Activated CD8-positive, alpha-beta memory T cell treated with anti-CD3 and anti-CD28 coated beads for 24 hours (primary cell): ENCODE measurements at places on chromosomes 1 and 21.

DNA sequence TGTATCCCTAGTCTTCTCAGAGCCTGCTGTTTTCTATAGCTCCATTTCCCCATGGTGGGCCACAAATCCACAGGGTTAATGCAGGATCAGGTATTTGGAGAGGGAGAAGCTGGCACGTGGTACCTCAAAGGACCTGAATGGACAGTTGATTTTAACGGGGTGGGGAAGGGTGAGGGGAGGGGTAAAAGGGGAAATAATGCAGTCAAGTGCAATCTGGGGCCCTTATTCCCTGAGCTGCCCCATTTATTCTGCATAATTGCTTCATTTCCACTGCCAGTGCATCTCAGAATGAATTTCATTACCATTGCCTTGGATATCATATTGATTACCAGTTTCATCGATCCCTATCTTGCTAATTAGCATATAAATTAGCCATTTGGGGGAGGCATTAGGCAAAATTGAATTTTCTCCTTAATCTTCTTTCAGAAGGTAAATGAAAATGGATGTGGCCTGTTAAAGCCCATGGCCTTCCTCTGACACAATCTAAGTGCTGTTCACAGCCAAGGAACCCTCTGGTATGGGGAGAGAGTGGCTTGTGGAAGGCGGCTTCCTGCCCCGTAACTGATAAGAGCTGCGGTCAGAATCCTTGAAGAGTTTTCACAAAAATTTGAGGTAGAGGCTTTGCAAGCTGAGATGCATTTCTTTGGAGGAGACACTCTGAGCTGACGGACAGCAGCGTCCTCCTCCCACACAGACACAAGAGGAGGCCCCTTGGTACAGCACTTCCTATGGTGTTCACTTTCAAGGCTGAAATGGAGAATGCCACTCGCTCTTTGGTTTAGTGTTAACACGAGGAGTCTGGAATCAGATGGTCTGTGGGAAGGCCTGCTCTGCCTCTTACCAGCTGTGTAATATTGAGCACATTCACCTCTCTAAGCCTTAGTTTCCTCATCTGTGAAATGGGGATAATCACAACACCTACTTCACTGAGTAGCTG lies 34.4 kb downstream of the PHC2 start:
- no peak for DNase-seq

DNA sequence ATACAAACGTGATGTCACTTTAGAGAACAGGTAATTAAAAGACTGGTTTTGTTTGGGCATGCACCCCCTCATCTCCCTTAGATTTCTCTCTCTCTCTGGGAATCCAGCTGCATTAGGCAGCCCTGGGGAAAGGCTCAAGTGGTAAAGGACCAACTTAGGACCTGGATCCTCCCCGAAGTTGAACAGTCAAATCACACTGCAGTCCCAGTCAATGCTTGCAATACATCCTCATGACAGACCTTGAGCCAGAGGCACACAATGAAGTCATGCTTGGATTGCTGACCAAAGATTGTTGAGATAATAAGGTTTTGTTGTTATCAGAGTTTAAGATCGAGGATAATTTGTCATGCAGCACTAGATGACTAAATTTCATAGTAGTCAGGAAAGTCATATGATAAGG lies 1285.8 kb upstream of the NCAM2 start:
- no peak for DNase-seq

DNA sequence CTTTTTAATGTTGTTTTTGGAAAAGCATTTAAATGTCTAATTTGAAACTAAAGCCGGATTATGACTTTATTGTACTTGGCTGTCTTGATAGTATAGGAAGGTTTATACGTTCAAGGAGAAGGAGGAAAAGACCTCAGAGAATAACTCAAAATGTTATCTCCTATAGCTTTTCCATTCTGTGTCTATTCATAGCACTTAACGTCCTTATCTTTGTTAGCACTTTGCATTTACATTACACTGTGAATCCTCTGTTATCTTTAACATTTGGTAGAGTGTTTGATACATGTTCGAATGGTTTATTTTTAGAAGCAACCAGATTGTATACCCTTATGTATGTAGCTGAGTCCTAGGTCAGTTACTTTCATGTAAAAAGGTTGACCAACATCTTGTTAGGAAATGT lies 50.8 kb upstream of the PODN start:
- no peak for DNase-seq

DNA sequence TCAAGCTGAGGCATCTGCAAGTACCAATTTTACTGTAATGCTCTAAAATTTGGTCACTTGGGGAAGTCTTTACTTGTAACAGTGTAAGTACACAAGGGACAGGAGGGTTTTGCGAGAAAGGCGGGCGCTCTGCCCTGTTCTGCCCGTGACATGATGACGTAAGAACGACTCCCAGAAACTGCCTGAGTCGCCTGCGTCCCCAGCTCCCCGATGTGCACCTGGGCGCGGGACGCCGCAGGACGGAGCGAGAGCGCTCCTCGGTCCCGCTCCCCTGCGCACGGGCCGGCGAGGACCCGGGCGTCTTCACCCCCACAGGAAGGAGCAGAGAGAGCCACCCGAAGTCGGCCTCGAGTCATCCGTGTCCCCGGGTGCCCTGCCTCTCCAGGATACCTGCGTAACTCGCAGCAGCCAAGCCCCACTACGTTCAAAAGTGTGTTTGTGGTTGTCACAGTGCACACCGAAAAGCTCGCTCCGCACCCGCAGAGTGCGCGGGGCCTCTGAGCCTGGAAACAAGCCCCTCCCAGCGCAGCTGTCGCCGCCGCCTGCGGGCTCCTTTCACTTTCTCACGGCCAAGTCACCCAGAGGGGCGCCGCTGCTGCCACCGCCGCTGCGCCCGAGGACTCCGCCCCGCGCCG lies 3.3 kb upstream of the ZBTB18 start:
- peak; percentile 94 for DNase-seq

GRCh38 chr1:10196976-10197375 lies 13.4 kb upstream of the KIF1B start:
- DNase-seq = no peak

DNA sequence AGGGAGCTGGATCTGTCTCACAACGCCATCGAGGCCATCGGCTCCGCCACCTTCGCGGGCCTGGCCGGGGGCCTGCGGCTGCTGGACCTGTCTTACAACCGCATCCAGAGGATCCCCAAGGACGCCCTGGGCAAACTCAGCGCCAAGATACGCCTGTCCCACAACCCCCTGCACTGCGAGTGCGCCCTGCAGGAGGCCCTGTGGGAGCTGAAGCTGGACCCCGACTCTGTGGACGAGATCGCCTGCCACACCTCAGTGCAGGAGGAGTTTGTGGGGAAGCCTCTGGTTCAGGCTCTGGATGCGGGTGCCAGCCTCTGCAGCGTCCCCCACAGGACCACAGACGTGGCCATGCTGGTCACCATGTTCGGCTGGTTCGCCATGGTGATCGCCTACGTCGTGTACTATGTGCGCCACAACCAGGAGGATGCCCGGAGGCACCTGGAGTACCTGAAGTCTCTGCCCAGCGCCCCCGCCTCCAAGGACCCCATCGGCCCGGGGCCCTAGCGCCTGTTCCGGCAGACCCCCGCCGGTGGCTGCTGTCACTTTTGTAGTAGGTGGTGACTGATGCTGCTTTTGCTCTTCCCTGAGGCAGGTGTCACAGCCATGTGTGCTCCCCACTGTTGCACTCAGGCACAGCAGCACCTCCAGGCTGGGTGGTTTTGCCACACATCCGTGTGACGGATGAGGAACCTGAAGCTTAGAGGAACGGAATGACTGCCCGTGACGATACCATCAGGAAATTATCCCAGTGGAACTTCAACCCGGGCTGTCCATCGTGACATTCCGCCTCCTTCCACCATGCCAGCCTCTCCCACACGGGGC lies 1.8 kb downstream of the LRRC3 start:
- no peak for DNase-seq

- DNase-seq = no peak
Observed at GRCh38 chr21:45481566-45481965, 60.7 kb downstream of the SLC19A1 start.

GRCh38 chr1:90963236-90963635 lies 58.6 kb downstream of the ZNF644 start:
- DNase-seq = no peak

GRCh38 chr1:221439008-221439746 lies 302.7 kb downstream of the DUSP10 start:
- peak; percentile 70 for DNase-seq

DNA sequence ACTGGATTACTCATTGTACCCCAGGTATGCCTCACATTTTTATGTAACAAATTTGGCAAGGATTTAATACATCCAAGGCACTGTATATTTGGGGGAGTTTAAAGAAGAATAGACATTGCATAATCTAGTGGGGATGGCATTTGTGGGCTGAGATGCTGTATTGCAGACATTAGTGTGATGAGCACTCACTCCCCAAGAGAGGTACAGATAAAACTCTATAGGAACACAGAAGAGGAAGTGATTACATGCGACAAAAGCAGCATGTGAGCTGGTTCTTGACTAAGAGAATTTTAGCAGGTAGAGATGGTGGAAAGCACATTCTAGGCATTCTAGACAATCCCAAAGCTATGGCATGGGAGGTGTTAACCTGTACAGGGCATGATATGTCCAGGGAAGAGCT lies 24.2 kb upstream of the CDC14A start:
- DNase-seq = no peak

GRCh38 chr1:30040081-30041019 lies 683.0 kb downstream of the MATN1 start:
- DNase-seq = peak; percentile 33

DNA sequence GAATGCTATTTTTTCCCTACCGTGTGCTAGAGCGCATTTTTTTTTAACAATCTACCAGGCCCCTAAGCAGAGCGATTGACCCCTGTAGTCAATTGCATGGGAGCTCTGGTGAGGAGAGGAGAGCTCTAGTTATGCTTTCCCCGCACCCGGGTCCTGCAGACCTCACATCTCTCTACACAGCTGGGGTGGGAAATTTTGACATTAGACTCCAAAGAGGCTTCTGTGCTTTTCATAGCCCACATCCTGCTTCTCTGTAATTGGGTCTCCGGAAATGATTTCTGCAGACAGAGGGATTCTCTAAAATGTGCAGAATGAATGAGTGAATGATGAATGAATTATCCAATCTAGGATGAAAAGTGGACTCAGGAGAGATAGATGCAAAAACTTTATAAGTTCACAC lies 41.5 kb upstream of the DUSP10 start:
- no peak for DNase-seq

GRCh38 chr1:154983776-154984466 lies 777 bp downstream of the FLAD1 start:
- DNase-seq = no peak

DNA sequence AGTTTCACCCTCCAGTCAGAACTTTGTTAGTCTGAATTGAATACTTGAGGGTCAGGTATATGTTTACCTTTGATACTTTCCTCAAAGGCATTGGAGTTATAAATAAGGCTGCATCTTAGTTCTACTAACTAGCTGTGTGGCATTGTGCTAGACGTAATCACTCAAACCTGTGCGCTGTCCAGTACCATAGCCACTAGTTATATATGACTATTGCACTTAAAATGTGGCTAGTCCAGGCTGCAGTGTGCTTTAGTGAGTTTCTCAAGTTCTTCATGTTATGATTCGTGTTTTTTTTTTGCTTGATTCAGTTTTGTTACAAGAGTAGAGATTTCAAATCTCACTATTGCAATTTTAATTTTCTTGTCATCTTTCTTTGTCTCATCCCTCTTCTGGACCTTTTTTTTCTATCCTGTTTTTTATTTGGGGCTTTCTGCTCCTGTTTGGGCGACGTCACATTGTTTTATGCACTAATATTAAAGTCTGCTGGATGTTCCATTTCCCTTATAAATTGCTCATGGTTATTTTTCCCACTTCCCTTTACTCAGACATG lies 5.7 kb downstream of the MAN1A2 start:
- DNase-seq = no peak

GRCh38 chr21:34715985-34716596 lies 47.3 kb downstream of the CLIC6 start:
- DNase-seq = no peak

DNA sequence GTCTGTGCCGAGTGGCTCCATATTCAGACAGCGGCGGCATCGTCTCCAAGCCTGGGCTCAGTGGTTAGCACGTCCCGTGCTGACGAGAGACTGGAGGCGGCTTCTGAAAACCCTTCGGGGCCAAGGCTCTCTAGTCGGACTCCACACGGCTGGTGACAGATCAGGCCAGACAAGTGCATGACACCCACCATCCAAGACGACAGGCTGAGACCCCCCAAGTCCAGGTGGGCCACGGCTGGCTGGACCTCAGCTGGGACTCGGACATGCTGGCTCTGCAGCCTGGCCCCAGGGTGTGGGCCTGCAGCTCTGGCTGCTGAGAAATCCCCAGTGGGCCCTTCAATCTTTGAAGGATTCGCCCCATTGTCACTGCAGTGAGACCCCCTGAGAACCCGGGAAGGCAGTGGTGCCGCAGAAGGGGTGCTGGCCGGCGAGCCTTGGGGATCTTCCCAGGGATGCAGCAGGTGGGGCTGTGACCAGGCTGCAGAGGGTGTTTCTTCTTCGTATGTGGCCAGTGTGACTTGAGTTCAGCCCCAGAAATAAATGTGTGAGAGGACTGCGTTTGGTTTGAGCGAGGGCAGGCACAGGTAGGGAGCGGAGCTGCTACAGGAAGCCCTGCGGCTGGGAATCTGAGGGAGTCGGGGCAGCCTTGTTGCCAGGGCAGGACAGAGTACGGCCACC lies 15.9 kb upstream of the SLC19A1 start:
- peak; percentile 54 for DNase-seq

DNA sequence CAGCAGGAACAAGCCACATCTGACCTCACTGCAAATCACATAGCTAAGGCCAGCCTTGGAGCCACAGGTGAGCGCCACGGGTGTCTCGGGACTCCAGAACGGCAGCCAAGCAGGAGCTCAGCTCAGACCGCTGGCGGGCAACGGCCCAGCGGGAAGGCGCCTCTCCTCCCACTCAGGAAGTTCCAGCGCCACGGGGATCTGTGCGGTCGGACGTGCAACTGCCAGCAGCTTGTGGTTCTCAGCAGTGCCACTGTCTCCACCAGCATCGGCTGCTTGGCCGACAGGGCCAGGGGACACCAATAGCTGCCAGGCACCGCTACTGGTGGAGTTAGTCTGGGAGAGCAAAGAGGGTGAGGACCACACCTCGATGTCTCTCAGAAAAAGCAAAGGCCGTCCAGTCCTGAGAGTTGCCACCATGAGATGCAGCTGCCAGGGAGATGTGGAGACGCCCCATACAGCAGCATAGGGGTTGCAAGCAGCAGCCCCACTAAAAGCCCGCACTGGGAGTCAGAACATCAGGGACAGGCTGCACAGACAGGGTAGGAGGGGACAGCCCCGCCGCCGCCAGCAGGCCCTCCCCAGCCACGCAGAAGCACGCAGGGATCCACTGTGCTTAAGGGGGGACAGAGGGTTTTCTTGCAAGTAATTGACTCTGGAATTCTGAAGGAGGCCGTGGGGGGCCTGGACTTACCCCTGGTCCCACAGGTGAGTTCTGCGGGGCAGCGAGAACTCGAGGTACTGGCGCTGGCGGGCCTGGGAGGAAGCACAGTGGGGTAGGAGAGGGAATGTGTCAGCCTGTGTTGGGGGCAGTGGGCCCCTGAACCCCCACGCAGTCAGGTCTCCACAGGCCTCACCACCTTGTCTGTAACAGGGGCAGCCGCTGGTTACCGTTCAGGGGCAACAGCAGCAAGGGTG lies 83.5 kb downstream of the NPHP4 start:
- DNase-seq = no peak
